CD4-positive, alpha-beta T cell treated with Interferon alpha-2 for 1 hour (primary cell): ENCODE measurements at places on chromosomes 16 and 17.
A peak's percentile ranks its signal among the peaks of the same experiment; 100 is the strongest.

DNA sequence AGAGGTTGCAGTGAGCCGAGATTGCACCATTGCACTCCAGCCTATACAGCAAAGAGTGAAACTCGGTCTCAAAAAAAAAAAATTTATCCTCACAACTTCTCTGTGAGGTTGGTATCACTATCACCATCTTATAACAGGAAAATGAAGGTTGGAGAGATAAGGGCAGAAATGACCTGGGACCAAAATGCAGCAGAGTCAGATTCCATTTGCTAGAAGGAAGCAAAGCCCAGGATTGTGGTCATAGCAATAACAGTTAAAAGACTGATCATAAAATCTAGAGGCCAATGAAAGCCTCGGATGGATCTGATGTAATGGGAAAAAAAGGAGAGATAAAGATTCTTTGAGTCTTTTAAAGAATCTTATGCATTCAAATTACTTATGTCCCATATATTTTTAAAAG, 69.6 kb upstream of the TEKT1 start:
- DNase-seq: no peak

GRCh38 chr17:72421128-72422092, 300.6 kb downstream of the SOX9 start:
- peak; percentile 3 for DNase-seq

GRCh38 chr16:48409839-48410632, 24.8 kb upstream of the SIAH1 start:
- no peak for DNase-seq

DNA sequence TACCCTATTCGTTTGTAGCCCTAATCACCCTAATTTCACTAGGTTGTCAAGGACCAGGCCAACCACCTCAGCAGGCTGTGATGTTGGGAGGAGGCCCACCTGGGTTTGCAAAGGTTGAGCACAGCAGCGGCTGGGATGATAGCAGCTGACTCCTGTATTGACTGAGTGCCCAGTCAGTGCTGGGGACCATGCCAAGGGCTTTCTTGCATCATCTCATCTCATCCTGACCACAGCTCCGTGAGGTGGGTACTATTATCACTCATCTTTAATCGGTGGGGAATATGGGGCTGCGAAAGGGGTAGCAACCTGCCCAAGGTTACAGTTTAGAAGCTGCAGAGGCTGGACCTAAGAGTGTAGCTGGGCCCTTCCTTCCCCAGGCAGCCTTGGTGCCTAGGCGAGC, 11.7 kb downstream of the ATPAF2 start:
- no peak for DNase-seq

DNA sequence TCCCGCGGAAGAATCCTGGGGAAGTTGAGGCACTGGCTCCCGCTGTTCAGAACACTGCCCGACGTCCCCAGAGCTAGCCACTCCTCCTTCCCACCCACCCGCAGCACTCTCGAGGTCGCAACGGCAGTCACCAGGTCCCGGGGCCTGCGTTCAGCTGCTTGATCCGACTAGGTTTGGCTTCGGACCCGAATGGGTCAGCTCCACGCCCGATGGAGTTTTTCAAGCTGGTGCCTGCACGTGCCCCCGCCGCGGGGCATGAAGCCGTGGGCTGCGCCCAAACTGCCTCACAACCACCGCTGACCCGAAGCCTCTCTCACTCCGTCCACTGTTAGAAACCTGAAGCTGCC, 12.4 kb upstream of the ODF4 start:
- no peak for DNase-seq

- DNase-seq: no peak
These were observed 557 bp downstream of the KCNG4 start for GRCh38 chr16:84239141-84239769.
